ENCODE measurements at places on chromosomes 12 and 14.

- DNase-seq = no peak
These were observed 57.6 kb upstream of the DDX11 start for GRCh38 chr12:31016057-31016456.

- no peak for DNase-seq
These were observed 572.7 kb upstream of the ATP2B1 start for GRCh38 chr12:90281154-90281868.

DNA sequence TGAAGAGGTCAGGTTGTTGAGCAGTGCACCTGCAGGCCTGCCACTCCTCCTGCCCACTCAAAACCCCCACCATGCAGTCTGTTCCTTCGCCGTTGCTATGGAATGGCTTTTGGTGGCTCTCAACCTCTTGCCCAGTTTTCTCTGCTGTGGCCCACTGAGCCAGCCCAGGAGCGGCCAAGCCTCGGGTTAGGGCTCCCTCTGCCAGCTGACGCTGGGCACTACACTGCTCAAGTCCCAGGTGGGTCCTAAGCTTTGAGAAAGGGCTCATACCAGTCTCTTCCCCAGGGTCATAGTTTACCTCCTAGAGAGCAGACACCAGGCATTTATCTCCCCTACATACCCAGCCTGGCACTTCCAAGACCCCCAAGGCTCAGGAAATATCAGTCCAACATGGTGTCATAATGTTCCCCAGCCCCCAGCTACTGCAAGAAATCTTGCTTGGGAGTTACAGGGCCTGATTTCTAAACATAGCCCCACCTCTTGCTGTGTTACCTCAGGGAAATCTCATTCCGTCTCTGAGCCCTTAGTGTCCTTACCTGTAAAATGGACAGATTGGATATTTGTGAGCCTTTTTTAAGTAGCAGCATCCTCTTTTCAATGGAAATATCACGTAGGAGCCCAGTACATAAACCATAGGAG is 59.4 kb downstream of the TSPAN11 start:
- DNase-seq = no peak

DNA sequence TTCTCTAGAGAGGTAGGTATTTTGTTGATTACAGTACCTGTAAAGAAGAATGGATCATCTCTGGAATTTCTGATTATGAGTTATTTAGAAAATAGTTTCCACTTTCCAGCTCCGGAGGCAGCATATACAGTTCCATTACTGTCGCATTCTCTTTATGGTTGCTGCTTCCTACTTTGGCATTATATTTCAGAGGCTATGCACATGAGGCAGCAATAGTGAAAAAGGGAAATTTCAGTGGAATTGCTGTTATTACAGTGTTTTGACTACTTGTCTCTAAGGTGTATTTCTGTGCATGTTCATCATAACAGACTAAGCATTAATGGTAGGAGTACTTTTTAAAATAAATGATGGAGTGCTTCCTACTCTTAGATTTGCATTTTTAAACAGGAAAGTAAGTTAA is 10.2 kb downstream of the GNG2 start:
- no peak for DNase-seq

DNA sequence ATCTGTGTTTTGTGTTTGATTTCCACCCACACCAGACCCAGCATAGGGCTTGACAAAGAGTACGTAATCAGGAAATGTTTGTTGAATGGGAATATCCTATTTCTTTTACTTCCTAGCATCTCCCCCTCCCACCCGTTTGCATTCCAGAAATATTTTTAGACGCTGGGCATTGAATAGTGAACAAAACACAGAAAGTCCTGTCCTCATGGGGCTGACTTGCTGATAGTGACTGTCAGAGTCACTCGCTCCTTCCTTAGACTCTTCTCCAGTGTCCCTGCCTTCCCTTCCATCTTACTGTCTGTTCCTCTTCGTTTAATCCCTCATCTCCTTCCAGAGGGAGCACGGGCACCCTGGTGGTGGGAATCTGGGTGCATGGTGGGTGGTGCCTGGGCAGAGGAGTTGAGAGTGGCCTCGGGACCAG is 53.6 kb downstream of the SLC25A47 start:
- no peak for DNase-seq

DNA sequence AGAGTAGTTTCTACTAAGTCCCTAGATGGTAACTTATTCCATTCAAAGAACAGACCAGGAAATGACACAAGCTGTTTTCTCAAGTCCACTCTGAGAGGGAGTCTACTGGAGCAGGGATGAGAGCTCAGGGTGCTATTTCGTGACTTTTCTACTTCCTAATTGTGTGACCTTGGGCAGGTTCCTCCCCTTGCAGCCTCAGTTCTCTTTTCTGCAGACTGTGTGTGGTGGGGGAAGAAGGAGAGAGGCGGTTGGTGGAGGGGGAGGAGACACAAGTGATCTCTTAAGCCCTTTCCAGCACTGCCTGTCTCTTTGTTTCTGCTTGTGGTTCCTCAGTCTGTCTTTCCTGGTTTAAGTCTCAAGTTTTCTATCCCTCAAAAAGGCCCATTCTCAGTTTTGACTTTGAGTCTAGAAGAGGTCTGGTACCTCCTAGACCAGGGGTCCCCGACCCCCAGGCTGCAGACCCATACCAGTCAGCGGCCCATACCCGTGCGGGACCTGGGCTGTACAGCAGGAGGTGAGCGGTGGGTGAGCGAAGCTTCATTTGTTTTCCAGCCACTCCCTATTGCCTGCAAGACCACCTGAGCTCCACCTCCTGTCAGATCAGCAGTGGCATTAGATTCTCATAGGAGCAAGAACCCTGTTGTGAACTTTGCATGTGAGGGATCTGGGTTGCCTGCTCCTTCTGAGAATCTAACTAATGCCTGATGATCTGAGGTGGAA is 10.7 kb downstream of the FGF6 start:
- DNase-seq = no peak

DNA sequence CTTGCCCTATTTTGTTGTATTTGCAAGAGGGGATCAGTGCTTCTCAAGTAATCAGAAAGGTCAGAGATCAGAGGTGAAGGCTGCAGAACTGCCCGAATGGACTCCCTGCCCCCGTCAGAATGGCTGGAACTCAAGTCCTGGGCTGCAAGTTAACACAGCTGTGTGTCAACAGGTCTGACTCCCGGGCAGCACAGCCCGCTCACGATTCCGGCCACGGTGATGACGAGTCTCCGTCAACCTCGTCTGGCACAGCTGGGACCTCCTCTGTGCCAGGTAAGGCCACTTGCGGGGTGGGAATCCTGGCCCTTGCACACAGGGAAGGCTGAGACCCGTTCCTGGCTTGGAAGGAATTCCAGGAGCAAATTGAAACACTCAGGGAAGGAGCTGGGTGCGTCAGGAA is 13.4 kb downstream of the DCAF4 start:
- no peak for DNase-seq

DNA sequence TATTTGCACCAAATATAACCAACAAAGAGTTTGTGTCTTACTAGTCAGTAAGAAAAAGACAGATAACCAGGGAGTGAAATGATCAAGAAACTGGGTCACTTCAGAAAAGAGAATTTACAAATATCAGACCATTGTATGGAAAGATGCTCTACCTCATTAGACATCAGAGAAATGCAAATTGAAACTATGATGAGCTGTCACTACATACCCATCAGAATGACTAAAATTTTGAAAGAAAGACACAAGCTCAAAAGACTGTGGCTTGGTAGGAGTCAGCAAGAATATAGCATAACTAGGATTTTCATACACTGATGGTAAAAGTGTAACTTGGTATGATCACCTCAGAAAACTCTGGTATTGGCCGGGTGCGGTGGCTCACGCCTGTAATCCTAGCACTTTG is 247.2 kb downstream of the BMP4 start:
- DNase-seq = no peak
